ENCODE measurements at places on chromosomes 16 and 17.

DNA sequence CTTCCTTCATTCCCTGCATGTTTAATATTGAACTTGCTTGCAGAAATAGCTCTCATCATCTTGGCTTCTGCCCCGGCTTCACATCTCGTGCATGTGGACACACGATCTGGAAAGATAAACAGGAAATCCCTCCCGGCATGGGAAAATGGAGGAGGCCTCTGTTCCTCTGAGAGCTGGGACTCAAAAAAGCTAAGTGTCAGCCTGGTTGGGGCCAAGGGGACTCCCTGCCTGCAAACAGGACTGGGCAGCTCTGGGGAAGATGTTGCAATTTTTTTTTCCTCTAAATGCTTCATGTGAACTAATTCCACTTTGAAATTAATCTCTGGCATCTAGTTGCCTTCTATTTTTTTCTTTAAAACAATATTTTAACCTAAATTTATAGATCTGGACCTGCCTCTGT lies 24.8 kb downstream of the ITPRIPL2 start:
- DNase-seq: peak; percentile 80

DNA sequence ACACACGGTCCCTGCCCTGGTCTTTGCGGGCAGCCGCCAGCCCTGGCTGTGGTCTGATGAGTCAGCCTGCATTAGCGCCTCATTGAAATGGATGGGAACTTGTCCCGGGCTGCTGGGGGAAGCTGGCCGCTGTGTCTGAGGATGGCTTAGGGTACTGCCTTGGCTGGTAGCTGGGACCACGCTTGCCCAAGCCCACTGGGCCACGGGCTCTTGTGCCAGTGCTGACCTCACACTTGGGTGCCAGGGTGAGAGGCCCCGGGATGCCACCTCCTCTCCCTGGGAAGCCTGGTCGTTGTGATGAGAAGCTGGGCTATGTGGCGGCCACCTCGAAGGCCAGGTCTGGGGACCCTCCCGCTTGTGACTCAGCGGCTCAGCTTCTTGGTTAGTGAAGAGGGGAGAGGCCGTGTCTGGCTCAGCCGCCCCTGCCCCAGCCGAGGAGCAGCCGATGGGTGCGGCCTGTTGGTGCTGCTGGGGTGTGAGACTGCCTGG lies 10.7 kb downstream of the CACNA1H start:
- no peak for DNase-seq

DNA sequence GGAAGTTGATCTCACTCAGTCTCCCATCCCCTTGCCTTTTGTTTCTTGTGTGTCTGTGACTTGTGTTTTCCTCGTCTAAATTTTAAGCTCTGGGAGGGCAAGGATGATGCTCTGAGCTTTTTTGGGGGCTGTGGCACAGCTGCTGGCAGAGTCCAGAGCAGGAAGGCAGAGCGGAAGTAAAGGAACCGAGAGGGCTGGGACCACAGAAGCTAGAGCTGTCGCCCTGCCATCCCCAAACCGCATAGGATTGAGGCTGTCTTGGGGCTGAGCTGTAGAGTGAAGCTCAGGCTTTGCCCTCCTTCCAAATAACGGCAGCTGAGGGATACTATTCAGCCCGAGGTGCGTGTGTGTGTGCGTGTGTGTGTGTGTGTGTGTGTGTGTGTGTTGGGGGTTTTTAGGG lies 3.8 kb upstream of the DNAH2 start:
- DNase-seq: no peak

GRCh38 chr16:82995924-82996441 lies 369.2 kb downstream of the CDH13 start:
- DNase-seq: peak; percentile 85

DNA sequence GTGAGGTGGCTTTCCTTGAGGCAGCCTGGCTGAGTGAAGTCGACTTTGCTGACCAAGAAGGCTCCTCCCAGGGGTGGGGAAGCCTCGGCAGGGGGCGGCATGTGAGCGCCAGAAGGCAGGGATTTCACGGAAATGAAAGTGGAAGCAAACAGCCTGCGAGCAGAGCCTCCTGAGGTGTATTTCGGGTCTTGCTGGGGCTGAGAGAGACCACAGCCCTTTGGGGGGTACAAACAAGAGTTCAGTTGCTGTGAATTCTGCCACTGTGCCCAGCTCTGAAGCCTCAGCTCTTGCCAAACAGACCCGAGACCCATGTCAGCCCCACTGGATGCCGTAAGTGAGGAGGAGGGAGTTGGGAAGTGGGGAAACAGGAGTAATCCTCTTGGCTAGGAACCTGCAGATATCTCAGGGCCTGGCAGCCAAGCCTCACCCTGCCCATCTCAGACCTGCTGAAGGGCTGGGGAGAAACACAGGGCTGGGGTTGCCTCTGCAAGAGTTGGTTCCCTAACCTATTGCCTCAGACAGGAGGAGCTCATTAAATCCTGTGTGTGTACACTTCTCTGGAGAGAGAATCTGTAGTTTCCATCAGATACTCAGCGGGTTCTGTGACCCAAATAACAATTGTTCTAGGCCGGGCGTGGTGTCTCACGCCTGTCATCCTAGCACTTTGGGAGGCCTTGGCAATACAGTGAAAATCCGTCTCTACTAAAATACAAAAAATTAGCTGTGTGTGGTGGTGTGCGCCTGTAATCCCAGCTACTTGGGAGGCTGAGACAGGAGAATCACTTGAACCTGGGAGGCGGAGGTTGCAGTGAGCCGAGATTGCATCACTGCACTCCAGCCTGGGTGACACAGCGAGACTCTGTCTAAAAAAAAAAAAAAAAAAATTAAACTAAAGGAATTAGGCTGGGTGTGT lies at the start of gene IFI35:
Gene IFI35 (plus strand): TSS at position 146 of the 913 bp plus-strand sequence. CDS start 164 bp downstream, at position 310.
- DNase-seq: no peak

- peak; percentile 66 for DNase-seq
Measured at GRCh38 chr17:46940692-46941404, 17.9 kb downstream of the GOSR2 start.

GRCh38 chr16:3857189-3858043 lies 23.1 kb downstream of the CREBBP start:
- no peak for DNase-seq

DNA sequence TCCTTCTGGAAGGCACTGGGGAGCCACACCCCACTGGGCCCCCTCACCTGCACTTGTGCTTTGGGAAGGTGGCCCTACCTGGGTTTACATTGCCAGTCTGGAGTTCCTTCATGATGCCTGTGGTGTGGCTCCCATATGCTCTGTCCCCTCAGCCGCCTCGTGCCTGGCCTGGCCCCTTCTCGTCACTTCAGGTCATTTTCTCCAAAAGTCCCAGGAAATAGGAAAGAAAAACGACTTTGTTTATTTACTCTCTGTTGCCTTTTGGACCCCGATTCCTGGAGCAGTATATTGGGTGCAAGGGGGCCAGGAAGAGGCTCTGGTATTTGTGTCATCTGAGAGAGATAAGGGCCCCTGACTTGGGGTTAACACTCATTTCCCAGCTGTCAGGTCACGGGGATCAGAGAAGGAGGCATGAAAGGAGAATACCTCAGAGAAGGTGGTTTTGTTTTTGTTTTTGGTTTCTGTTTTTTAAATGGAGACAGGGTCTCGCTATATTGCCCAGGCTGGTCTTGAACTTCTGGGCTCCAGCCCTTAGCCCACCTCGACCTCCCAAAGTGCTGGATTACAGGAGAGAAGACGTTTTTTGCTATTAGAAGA lies 4.7 kb downstream of the SOCS3 start:
- DNase-seq: no peak

- DNase-seq: no peak
Measured at GRCh38 chr17:59695945-59696681, 11.1 kb downstream of the PTRH2 start.
